Hepatocyte (in vitro differentiated cells): ENCODE measurements at places on chromosomes 5 and 9. TPM values are rescaled to one million over a fixed set of nuclear protein-coding genes. Genes with fewer than 3 reads are reported as not detected.

DNA sequence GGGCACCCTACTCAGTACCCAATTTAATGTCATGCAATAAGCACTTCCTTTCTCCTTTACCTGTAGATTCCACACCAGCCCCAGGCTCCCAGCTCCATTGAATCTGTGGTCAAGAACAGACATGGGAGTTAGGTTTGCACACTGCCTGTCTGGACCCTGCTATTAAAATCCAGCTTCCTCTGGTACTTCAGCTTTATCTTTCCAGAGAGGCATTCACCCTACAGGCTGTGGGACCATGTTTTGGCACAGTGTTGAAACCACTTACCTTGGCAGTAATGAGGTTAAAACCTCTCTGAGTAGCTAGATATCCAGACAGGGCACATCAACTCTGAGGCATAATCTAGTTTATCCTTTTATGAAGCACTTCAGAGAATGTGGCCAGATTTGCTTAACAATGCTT, 191.5 kb upstream of the PCSK5 start:
- no peaks in the 10 kb centered on the region for H3K4me1 ChIP-seq
- H3K36me3 ChIP-seq = no peaks in the 10 kb centered on the region
- no peak overlapping the region for H3K27ac ChIP-seq
- H3K4me3 ChIP-seq = no peak overlapping the region
- DNase-seq = no peak
- no peaks in the 10 kb centered on the region for H3K27me3 ChIP-seq

PCDHB3 gene
- 3.8 and 4.1 TPM in 2 replicates for total RNA-seq

- H3K27me3 ChIP-seq = no peaks in the 10 kb centered on the region
- H3K4me3 ChIP-seq = no peak overlapping the region
- H3K4me1 ChIP-seq = peaks cover 7% of the 10 kb centered on the region
- H3K27ac ChIP-seq = no peak overlapping the region
- no peak for DNase-seq
- H3K36me3 ChIP-seq = no peaks in the 10 kb centered on the region
Observed at GRCh38 chr9:14399756-14400657, 86.1 kb upstream of the NFIB start.

- H3K27ac ChIP-seq = no peak overlapping the region
- no peaks in the 10 kb centered on the region for H3K27me3 ChIP-seq
- no peak overlapping the region for H3K4me3 ChIP-seq
- H3K4me1 ChIP-seq = peaks cover 6% of the 10 kb centered on the region
Observed at GRCh38 chr5:143582176-143582575, 178.7 kb upstream of the NR3C1 start.
